ENCODE measurements at places on chromosomes 3 and 15.

DNA sequence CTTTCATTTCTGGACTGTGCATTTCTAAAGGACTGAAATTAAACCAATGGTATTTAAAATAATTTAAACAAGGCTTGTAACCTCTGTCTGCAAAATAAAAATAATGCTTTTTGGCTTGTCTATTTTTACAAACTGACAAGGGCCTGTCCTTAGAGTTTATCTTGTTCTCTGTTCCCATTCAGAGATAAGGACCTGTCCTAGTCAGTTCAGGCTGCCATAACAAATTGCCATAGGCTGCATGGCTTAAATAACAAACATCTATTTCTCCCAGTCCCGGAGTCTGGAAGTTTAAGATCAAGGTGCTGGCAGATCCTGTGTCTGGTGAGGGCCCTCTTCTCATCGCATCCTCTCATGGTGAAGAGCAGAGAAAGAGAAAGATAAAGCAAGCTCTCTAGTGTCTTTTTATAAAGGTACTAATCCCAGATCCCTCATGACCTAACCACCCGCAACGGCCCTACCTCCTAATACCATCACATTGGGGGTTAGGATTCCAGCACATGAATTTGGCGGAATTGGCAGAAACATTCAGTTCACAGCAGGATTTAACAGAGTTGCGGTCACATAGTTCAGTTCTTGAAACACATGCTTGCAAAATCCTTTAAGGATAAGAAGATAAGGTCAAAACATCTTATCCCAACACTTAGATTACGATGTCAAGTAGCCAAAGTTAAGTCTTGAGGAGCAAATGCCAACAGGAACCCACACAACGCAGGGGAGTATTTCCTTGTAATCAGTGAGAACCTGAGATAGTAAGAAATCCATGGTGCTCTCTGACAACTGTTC lies 17.8 kb downstream of the KBTBD8 start:
- DNase-seq, result no peak

DNA sequence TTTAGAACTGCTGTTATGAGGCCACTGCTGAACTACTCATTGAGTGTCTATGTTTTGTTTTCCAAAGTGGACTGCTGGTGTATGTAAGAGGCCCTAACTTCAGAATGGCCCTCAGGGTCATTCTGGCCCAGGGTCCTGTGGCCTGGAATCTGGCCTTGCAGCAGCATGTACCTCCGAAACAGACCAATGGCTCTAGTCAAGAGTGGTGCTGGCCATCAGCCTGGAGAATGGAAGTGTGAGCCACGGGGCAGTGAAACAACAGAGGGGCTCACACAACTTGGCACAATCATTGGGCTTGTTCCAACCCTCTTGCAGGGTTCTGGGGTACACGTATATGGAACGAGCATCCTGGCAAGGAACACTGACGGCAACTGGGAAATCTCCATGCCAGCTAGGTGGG lies 40.5 kb downstream of the SCN5A start:
- DNase-seq, result no peak

- no peak for DNase-seq
Measured at GRCh38 chr3:150293401-150294001, 114.6 kb upstream of the TSC22D2 start.

DNA sequence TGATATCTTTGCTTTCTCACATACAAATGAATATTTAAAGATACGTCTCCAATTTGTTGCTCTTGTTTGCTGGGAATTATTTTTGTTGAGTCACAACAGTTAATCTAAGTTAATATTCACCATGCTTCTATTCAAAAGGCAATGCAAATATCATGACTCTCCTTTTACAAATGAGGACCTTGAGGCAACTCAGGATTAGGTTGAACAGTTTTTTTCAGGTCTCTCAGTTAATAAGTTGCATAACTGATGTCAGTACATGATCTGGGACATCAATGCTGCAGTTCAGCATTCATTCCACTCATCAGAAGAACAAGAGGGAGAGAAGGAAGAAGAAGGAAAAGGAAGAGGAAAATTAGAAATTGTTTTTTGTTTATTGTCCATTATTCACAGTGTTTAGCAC lies 781 bp upstream of the NAALADL2 start:
- DNase-seq, result no peak

DNA sequence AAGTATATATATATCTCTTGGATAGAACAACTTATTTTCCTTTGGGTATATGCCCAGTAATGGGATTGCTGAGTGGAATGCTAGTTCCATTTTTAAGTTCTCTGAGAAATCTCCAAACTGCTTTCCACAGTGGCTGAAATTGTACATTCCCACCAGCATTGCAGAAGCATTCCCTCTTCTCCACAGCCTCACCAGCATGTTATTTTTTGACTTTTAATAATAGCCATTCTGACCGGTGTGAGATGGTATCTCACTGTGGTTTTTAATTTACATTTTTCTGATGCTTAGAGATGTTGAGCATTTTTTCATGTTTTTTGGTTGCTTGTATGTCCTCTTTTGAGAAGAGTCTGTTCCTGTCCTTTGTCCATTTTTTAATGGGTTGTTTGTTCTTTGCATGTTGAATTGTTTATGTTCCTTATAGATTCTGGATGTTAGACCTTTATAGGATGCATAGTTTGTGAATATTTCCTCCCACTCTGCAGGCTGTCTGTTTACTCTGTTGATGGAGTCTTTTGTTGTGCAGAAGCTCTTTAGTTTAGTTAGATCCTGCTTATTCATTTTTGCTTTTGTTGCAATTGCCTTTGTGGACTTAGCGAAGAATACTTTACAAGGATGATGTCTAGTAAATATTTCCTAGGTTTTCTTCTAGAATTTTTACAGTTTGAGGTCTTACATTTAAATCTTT lies 82.7 kb upstream of the NR2F2 start:
- DNase-seq, result no peak

GRCh38 chr3:106341586-106342162 lies 472.9 kb upstream of the CBLB start:
- no peak for DNase-seq

DNA sequence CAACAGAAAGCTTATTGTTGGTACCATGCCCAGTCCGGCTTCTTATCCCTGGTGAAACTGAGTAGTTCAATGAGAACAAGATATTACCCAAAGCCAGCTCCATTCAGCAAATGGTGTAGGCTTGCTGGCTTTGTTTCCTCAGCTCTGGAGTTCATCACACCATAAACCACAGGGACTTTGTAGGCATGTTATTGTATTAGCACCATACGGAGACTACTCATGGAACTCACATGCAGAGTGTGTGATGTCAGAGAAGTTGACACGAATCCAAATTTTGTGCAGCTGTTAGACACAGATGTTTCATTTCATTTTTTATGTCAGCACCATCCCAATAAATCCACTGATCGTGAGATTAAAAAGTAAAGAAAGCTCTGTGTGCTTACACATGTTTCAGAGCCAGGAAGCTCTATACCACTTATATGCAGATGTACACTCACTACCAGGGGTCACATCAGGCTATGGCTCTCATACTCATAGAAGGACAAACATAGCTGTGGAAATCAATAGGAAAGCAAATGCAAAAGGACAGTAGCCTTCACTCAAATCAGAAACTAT lies 63.4 kb upstream of the LEKR1 start:
- DNase-seq, result no peak

GRCh38 chr3:105960381-105960780 lies 91.6 kb upstream of the CBLB start:
- DNase-seq, result no peak

- no peak for DNase-seq
Measured at GRCh38 chr15:82536409-82537350, 3.6 kb downstream of the RPS17 start.

DNA sequence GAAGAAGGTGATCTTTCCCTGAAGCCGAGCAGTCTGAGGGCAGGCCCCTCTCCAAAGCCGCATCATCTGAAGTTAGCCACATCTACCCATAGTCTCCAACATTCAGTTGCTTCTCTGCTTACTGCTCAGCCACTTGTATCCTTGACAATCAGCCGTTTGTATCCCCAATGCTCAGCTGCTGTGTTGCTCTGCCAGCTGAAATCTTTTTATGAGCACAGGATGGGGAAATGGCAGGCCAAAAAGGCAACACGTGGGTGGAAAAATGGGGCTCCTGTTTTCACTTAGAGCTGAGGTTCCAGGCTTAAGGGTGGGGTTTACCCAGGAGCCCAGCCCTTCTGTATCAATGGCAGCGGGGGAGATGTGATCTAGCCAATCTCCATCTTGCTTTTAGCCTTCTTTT lies 36.3 kb downstream of the METTL6 start:
- no peak for DNase-seq
